D341Med (cell line): ENCODE measurements at places on chromosomes 11 and 22.

DNA sequence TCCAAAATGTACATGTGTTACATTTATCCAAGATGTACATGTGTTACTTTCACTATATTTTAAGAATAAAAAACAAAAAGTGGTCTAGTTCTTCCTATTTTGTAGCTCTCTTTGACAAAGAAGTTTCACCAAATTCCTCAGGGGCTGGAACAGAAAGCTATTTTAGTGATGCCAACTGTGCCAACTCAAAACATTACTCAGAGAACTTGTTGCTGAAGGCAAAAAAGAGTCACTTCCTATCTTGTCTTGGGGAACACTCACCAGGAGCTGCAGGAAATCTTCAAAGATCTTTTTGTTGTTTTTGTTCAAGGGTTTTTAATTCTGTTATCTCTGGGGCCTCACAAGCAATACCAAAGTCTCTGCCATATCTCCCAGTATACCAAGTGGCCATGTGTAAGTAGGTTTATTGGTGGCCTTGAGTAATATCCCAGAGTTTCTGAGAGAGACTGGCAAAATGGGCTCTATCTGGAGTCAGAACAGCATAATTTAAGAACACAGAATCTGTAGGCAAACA, 13.6 kb upstream of the EED start:
- DNase-seq, result no peak

DNA sequence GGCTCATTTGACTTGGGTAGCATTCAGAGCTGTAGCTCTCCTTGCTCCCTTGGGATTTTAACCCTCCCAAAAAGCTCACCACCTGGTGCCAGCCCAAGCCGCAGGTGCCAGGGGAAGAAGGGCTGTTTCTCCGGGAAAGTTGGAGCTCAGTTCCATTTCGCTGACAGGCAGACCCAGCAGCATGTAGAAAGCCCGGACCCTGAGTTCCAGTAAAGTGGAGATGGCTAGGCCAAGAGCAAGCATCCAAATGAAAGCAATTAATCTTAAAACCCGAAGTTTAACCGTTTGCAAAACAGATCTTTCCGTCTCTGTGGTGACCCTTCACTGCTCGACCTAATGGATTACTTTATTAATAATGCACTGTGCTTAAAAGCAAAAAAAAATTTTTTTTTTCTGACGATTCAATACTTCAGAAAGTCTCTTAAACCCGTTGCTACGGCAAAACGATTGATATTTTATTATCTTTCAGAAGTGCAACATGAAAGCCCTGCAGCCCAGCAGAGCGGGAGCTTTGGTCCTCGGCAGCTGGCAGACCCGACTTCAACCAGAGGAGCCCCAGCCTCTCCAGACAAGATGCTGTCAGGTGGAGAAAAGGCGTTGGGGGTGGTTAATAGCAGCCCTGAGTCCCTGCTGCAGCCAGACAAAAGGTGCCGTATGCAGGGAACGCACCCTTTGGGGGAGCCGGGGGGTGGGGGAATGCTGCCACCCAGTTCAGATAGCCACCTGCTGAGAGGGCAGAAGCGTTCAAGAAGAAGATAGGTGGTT, 3.3 kb downstream of the LMO1 start:
- no peak for DNase-seq

- DNase-seq, result no peak
Measured at GRCh38 chr11:73965076-73965763, 14.4 kb downstream of the DNAJB13 start.

DNA sequence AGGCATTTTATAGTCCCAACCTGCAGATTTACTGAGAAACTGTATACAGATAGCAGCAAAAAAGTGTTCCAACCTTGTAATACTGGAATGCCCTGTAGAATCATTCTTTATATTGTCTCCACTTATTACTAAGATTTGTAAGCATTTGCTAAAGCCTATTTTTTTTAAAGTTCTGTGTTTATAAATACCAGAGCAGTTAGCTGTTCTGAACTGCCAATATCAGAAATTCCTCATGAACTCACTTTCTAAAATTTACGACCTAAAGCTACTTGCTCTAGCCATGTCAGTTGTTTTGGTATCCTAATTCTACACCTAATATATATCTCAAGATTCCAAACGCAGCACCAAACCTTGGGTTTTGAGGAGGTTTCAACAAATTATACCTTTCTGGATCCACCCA, 103.2 kb downstream of the C11orf65 start:
- no peak for DNase-seq

DNA sequence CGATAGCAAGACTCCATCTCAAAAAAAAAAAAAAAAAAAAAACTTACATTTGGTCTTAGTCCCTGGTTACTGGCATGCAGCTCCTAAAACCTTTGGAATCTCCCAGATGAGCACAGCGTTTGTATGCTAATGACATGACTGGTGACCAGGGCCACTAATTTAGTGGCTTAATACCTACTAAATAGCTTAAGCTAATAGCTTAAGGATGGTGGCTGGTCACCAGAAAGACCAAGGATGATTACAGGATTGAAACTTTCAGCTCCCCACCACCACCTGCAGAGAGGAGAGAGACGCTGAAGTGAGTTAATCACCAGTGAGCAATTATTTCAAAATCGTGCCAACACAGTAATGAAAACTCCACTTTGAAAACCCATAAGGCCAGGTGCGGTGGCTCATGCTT, 37.1 kb downstream of the DENND5A start:
- no peak for DNase-seq

DNA sequence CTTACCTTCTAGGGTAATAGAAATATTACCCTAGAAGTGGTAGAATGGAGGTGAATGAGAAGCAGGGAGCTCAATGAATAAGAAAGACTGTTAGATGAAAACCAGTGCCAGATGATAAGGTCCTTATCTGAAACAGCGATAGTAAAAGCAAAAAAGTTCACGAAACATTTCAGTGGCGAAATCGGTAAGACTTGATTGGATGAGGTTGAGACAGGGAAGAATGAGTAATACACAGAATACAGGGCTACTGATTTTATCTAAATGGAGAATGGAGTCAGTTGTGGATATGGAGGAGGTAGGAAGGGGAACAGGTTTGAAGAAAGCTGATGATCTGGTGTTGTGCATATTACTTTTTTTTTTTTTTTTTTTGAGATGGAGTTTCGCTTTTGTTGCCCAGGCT, 96.5 kb downstream of the GALNT18 start:
- DNase-seq, result no peak

DNA sequence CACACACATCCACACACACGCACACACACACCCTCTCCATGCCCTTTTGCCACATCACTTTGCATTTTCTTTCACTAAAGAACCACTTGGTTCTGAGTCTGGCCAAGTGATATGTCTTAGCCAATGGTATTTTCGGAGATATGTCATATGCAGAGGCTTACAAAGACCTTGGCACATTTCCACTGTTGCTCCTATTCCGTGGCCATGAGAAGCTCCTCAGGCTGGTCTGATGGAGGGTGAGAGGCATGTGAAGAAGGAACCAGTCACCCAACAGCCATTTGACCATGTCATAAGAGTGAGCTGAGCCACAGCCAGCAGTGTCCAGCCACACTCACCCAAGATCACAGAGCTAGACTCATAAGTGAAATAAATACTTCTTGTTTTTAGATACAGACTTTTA, 212.6 kb upstream of the NAV2 start:
- DNase-seq, result no peak

- peak; percentile 22 for DNase-seq
Measured at GRCh38 chr11:15035283-15035682, 38.1 kb upstream of the CALCB start.

DNA sequence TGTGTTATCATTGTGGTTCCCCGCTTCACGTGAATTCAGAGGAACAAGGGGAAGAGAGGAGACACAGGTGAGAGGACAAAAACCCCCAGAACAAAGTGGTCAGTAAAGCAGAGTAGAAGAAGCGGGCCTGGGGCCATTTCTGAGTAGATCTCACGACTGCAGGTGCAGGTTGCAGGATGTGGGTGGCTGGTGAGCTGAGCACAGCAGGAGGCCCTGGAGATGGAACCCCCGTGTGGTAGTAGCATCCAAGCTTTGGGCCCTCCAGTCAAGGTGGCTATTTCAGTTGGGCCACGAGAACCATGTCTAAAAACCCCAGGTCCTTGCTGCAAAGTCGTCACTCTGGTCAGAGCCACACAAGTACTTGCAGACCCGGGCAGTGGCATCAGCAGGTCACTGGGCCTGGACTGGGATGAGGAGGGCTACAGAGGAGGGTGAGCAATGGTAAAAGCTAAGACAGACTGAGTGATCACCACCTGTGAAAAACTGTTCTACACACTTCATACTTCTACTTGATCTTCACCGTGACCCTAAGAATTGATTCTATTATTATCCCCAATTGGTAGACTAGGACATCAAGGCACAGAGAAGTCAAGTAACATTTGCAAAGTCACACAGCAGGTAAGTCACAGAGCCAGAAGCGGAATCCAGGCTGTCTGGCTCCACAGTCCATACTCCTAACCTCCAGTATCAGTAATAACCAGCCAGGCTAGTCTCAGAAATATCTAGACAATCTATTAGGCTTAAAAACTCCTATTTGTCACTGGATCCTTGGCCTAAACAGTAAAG, 43.8 kb downstream of the SLC1A2 start:
- DNase-seq, result no peak

DNA sequence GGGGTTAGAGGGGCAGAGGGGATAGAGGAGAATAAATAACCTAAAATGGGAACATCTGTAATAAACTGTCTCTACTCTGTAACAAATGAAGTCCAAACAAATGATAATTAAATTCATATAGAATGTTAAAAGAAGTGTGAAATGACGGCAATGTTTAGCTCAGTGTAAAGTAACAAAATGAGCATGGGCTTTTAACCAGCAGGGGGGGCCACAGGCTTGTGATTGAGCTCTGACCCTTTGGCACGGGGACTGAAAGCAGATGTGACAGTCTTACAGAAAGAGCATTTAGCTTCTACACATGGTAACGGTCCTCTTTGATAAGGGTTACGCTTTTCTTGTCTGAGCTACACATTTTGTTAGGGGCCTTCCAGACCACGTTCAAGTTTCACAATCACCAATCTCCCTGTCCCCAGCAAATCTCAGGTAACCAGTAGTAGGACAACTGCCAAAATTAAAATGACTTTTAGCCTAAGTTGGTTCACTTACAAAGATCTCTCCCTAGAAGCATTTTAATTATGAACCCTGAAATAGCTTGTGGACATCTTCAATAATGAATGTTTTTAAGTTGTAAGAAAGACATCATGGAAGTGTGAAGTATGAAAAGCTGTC, 262.5 kb downstream of the DCDC1 start:
- peak; percentile 73 for DNase-seq

DNA sequence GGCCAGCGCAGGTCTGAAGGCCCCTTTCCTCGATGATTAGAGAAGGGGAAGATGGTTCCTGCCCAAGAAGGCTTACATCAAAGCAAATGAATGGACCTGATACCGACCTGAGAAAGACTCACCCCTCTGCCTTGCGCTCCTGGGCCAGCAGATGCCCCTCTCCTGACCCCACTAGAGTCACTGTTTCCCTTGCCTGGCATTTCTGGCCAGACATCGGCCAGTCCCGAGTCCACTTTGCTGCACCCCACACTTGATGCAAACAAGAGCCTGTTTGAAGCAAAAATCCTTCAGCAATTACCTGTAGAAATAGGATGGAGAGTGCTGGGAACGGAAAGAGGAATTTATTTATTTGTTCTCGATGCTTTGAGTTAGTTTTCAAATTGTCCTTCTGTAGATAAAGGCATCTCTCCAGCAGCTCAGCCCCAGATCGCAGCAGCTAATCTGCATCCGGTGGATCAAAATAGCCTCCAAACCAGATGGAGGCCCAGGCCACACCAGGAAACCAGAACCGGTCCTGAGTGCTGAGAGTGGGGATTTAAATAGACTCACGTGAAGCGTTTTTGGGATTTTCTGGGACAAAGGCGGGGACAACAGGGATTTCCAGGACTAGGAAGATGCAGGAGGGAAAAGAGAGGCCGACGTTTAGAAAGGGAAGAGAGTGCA, 148.6 kb downstream of the TRIM29 start:
- no peak for DNase-seq

- no peak for DNase-seq
Measured at GRCh38 chr22:47401976-47402770, 639.7 kb downstream of the TBC1D22A start.

DNA sequence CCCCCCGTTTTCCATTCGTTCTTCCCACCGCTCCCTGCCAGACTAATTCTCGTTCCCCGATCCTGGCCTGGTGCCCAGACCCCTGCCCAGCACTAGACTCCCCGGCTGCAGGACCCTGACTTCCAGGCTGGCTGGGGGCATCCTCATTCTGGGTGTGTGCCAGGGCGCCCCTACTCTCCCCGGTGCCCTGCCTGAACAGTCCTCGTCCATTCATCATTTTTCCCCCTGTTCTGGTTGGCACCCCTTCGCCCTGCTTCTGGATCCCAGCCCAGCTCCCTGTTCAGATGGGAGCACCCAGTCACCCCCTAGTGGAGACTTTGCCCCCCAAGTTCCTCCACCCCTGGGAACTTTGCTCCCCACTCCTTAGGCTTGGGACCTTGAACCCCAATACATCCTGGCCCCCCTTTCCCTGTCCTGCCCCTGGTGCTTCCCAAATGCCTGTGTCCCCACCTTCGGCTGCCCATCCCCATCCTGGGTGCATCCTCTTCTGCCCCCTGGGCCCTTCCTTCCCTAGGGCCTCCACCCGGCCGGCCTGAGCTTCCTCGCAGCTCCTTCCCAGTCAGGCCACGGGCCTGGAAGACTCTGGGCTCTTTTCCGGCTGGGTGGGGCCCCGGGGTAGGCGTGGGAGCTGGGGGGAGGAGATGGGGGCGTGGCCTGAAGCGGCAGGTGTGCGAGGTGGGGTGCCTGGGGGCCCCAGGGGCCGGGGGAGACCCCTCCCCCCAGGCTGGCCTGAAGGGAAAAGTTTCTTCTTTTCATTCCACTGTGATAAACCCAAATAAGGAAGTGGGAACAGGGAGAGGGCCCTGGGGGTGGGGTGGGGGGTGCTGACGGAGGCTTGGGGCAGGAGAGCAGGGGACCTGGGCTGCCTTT, 908 bp downstream of the PLCB3 start:
- DNase-seq, result peak; percentile 54
